Stomach (tissue), 19 donors: ENCODE measurements at places on chromosomes 3 and 15. TPM values are rescaled to one million over a fixed set of nuclear protein-coding genes. Genes with fewer than 3 reads are reported as not detected.

GRCh38 chr15:67242708-67243111 lies 11.8 kb downstream of the AAGAB start:
- DNase-seq: no peak
- no peak overlapping the region for H3K4me3 ChIP-seq
- H3K27me3 ChIP-seq: no peaks in the 10 kb centered on the region
- H3K36me3 ChIP-seq: peaks cover 3% of the 10 kb centered on the region
- peaks cover 6% of the 10 kb centered on the region for H3K4me1 ChIP-seq

DNA sequence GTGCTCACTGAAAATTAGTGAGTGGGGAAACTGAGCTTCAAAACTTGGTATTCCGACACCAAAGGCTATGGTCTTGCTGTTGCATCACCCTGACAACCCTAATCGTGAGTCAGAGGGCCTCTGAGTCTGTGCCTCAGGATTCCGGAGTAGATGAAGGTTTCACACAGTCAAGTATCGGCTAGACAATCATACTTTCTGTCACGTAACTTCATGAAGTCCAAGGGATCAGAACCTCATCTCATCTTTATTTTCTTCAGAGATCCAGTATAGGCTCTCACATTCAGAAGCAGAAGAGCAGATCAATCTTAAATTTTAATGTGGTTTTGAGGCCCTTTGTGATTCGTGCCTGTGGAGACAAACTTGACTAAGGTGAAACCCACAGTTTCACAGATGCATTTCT lies 26.1 kb upstream of the NECTIN3 start:
- H3K4me1 ChIP-seq: no peaks in the 10 kb centered on the region
- no peak overlapping the region for H3K27ac ChIP-seq
- H3K4me3 ChIP-seq: no peak overlapping the region
- H3K36me3 ChIP-seq: no peaks in the 10 kb centered on the region
- H3K27me3 ChIP-seq: no peaks in the 10 kb centered on the region

DNA sequence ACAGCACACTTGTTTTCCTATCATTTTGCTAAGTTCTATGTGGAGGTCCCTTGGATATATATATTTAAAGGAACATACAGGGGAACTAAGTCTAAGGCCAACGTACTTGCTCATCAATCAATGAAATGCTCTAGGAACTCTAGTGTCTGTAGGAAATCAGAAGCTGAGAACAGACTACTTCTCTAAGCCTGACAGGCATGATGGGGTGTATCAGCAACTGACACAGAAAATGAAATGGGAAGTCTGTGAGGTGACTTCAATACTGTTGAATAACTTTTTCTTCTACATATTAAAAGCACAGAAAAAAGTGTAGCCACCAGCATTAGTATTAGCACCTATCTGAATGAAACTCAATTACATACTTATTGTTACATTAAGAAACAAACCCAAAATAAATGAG lies 56.9 kb upstream of the CSPG5 start:
- DNase-seq: no peak
- peaks cover 27% of the 10 kb centered on the region for H3K36me3 ChIP-seq
- H3K27ac ChIP-seq: no peak overlapping the region
- no peak overlapping the region for H3K4me3 ChIP-seq
- no peaks in the 10 kb centered on the region for H3K4me1 ChIP-seq

DNA sequence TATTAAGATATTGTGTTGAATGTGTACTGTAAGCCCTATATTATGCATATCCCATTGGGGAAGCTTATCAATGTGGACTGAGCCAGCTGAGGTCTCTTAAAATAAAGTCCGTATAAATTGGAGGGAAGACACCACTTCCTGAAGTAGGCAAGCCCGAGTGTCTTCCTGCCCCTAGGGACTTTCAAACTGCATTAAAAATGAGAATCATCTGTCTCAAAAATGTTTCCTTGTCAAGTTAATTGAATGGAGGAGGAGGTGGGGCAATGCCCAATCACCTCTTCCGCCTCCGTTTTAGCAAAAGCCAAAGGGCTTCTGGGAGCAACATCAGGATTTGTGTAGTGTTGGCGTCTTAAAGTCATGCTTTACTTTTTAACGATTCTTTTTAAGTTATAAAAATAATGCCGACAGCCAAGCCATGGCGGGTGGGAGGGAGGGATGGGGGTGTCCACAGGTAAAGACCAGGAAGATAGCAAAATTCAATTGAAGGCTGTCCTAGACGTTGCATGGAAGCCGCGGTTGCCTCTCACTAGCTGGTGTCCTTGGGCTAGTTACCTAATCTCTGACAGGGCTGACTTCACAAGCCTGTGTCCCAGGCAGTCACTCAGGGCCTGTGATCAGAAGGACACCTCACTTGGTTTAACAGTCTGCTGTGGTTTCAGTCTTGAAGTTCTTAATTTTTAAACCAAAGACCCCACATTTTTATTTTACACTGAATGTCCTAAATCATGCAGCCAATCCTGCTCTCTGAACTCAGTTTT lies 524.9 kb upstream of the PROK2 start:
- no peaks in the 10 kb centered on the region for H3K27me3 ChIP-seq
- peaks cover 15% of the 10 kb centered on the region for H3K4me1 ChIP-seq
- H3K4me3 ChIP-seq: no peak overlapping the region
- no peak for DNase-seq

DNA sequence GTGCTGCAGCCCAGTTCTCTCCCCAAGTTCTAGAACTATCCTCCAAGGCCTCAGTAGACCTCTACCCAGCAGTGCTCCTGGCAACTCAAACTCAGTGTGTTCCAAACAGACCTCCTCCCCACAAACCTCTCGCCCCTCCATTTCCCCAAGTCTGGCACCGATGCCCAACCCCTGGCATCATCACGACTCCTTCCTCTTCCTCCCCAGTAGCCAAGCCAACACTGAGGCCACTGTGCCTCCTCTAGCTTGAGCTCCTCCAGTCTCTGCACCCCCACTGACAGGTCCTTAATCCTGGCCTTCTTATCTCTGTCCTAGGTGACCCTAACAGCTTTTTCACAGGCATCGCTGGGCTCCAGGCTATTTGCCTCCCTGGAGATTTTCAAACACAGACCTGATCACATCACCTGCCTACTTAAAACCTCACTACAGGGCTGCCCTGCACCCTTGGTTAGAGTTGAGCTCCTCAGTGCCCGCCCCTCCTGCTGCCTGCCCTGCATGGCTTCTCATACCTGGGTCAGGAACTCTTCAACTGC lies 6.8 kb downstream of the ARPIN start:
- peaks cover 15% of the 10 kb centered on the region for H3K36me3 ChIP-seq
- H3K4me1 ChIP-seq: peaks cover 9% of the 10 kb centered on the region
- H3K27me3 ChIP-seq: no peaks in the 10 kb centered on the region
- no peak overlapping the region for H3K4me3 ChIP-seq

- H3K36me3 ChIP-seq: no peaks in the 10 kb centered on the region
- no peak for DNase-seq
- no peak overlapping the region for H3K4me3 ChIP-seq
Observed at GRCh38 chr3:28669870-28670269, 321.2 kb upstream of the AZI2 start.

- no peak overlapping the region for H3K4me3 ChIP-seq
- H3K27ac ChIP-seq: no peak overlapping the region
- no peaks in the 10 kb centered on the region for H3K36me3 ChIP-seq
- H3K4me1 ChIP-seq: peaks cover 35% of the 10 kb centered on the region
- H3K27me3 ChIP-seq: no peaks in the 10 kb centered on the region
- no peak for DNase-seq
Observed at GRCh38 chr3:127718916-127719290, 46.2 kb downstream of the ABTB1 start.

- no peak overlapping the region for H3K4me3 ChIP-seq
- no peaks in the 10 kb centered on the region for H3K36me3 ChIP-seq
- no peaks in the 10 kb centered on the region for H3K27me3 ChIP-seq
- peaks cover 43% of the 10 kb centered on the region for H3K4me1 ChIP-seq
Observed at GRCh38 chr3:114861666-114862065, 285.4 kb downstream of the ZBTB20 start.

DNA sequence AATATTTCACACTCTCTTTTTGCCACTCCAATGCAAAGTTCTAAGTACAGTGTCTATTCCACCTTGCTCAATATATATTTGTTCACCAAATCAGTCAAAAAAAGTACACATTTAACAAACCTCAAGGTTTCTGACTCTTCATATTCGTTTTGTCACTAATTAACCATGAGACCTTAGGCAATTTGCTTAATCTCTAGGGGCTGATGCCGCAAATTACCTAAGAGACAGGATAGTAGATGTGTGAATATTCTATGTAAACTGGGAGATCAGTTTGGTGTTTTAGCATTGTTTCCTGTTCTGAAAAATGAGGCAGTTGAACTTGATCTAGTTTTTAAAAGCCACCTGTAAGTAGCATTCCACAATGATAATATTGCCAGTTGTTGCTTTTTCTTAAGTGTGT lies 182.5 kb upstream of the KCNH8 start:
- H3K4me3 ChIP-seq: no peak overlapping the region
- no peak overlapping the region for H3K27ac ChIP-seq
- no peaks in the 10 kb centered on the region for H3K27me3 ChIP-seq
- DNase-seq: no peak

DNA sequence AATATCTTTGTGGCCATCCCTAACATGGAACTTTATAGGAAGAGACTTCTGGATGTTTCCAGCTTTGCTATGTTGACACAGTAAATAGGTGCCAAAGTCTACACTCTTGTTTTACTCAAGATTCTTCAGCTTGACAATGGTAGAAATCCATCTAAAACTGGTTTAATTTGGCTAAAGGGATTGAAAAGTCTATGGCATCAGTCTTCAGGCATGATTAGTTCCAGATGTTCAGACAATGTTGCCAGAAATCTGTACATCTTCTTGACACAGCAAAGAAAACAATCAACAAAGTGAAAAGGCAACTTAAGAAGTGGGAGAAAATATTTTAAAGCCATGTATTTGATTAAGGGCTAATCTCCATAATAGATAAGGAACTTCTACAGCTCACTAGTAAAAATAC lies 130.5 kb downstream of the LRRC3B start:
- H3K27ac ChIP-seq: no peak overlapping the region
- H3K36me3 ChIP-seq: no peaks in the 10 kb centered on the region
- H3K4me3 ChIP-seq: no peak overlapping the region
- no peaks in the 10 kb centered on the region for H3K27me3 ChIP-seq

The CDV3 gene
- 160 TPM for total RNA-seq

The TKT gene
- 162 TPM for total RNA-seq

GRCh38 chr15:26166429-26166828 lies 303.3 kb upstream of the ATP10A start:
- no peak for DNase-seq
- H3K4me3 ChIP-seq: no peak overlapping the region
- H3K36me3 ChIP-seq: no peaks in the 10 kb centered on the region
- H3K27me3 ChIP-seq: peaks cover 1% of the 10 kb centered on the region
- no peak overlapping the region for H3K27ac ChIP-seq

DNA sequence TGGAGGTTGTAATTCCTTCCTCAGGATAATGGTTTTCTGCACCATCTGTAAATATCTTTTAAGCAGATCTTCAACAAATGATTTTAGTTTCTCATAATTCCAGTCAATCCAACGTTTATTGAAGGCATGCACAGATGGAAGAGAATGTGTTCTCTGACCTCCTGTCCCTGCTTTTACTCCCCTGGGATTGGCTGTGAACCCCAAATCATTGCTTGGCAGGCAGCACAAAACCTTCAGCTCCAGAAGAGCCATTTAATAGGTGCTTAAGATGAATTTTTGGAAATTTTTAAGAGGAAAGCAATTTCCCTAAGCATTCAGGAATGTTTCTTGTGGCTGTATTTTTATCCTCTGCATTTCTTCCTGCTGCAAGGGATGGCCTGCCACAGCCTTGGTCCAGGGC lies 25.5 kb upstream of the THSD4 start:
- no peaks in the 10 kb centered on the region for H3K36me3 ChIP-seq
- peaks cover 9% of the 10 kb centered on the region for H3K4me1 ChIP-seq
- no peak for DNase-seq
- H3K4me3 ChIP-seq: no peak overlapping the region

DNA sequence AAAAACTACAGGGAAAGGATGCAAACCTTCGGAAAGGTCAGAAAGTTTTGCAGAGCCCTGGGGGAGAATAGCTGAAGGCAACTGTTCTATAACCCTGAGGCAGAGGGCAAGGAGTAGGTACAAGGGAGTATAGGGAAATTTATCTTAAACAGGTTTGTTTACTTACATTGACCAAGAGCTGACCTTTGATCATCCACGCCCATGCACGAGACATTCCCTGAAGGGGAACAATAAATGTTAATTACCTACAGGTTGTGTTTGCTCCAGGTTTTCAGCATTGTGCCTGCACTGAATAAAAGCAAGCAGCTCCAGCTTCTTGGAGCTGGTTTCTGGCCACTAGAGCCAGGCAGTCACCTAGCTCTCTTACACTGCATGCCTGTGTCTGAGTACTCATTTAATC lies 524.5 kb upstream of the TGFBR2 start:
- peak; percentile 70 for DNase-seq
- no peak overlapping the region for H3K27ac ChIP-seq
- H3K27me3 ChIP-seq: no peaks in the 10 kb centered on the region
- H3K36me3 ChIP-seq: no peaks in the 10 kb centered on the region
- no peak overlapping the region for H3K4me3 ChIP-seq

The ZDHHC3 gene
- 77.2 TPM for total RNA-seq

The ANKRD34C gene
- not detected for total RNA-seq
